ENCODE measurements at places on chromosomes 3 and 15. TPM values are rescaled to one million over a fixed set of nuclear protein-coding genes. Genes with fewer than 3 reads are reported as not detected.
A peak's percentile ranks its signal among the peaks of the same experiment; 100 is the strongest.

Gene P2RY13
- total RNA-seq: 5.8 TPM

Gene PTH1R
- 7.8 TPM for total RNA-seq

Gene BCHE
- 32.1 TPM for total RNA-seq

Gene GOLGA8S
- 0.39 TPM for total RNA-seq

Gene ALDH1A3
- total RNA-seq: 18.9 TPM

Gene RTP3
- not detected for total RNA-seq

Gene EXD1
- not detected for total RNA-seq

Gene MUC13
- 0.06 TPM for total RNA-seq

GRCh38 chr15:74202452-74203401 lies at the start of gene STRA6:
Gene STRA6 (minus strand): TSS chr15:74202787. CDS start chr15:74202267, 520 bp downstream.
- DNase-seq: no peak

DNA sequence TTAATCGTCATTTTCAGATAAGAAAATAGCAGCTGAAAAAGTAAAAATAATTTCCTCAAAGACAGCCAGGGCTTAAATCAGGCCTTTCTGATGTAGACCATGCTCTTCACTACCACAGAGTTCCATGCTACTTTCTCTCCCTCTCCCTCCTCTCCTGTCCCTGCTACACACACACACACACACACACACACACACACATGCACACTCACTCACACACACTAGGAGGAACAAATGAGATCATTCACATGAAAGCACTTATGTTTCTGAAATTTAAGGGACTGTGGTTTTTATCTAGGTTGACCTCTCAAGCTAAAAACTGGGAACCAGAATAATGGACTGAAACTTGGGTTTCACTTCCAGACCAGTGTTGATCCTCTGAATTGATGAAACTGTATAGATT lies 4.1 kb upstream of the PSMA4 start:
- DNase-seq: no peak

- peak; percentile 68 for DNase-seq
Measured at GRCh38 chr3:64047787-64048186, 24.5 kb upstream of the PSMD6 start.

GRCh38 chr15:68678746-68679145 lies 100.0 kb downstream of the CORO2B start:
- DNase-seq: no peak

- no peak for DNase-seq
Measured at GRCh38 chr3:157494581-157495281, 8.5 kb downstream of the VEPH1 start.

- DNase-seq: no peak
Measured at GRCh38 chr3:102114264-102114979, 265.1 kb downstream of the NFKBIZ start.

GRCh38 chr3:129343643-129344360 lies 65.1 kb downstream of the HMCES start:
- DNase-seq: no peak

GRCh38 chr3:37630441-37630840 lies 231.2 kb upstream of the CTDSPL start:
- DNase-seq: no peak

DNA sequence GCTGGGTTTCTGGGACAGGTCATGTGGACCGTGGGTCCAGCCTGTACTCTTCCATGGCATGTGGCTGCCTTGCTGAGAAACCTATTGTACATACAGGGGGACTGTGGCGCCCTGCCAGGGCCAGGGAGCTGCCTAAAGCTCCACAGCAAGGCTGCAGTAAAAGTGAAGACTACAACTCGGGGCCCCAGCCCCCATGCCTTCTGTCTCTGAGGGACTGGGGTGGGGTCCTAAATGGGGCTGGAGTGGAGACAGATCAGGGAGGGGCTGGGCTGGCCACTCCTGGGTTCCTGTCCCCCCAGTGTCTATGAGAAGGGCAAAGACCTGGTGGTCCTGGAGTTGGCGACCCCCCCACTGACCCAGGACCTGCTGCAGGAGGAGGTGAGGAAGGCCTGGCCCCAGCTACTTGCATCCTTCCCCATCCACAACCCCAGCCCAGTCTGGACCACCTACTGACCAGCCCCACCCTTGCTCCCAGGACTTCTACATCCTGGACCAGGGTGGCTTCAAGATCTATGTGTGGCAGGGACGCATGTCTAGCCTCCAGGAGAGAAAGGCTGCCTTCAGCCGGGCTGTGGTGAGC lies 7.3 kb downstream of the VILL start:
- no peak for DNase-seq

DNA sequence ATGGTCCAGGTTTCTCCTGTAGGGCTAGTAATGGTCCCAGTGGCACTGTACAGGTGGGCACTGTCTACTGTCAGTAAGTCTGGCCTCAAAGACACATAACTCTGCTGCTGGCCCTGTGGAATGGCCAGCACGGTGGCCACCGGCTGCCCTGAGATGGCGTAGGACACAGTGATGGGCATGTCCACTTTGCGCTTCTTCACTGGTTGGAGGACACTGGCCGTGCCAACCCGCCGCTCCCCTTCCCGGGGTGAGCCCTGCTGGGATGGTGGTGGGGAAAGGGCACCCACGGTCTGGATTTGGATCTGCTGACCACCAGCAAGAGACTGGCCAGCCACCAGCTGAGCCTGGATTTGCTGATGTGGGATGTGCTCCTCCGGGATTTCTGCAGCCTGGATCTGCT lies 28.1 kb upstream of the IMPDH2 start:
- no peak for DNase-seq

DNA sequence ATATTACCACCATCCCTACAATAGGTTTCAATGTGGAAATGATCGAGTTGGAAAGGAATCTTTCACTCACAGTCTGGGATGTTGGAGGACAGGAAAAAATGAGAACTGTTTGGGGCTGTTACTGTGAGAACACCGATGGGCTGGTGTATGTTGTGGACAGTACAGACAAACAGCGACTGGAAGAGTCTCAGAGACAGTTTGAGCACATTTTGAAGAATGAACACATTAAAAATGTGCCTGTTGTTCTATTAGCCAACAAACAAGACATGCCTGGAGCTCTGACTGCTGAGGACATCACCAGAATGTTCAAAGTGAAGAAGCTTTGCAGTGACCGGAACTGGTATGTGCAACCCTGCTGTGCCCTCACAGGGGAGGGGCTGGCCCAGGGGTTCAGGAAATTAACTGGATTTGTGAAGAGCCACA lies 510 bp downstream of the ARL14 start:
- no peak for DNase-seq

DNA sequence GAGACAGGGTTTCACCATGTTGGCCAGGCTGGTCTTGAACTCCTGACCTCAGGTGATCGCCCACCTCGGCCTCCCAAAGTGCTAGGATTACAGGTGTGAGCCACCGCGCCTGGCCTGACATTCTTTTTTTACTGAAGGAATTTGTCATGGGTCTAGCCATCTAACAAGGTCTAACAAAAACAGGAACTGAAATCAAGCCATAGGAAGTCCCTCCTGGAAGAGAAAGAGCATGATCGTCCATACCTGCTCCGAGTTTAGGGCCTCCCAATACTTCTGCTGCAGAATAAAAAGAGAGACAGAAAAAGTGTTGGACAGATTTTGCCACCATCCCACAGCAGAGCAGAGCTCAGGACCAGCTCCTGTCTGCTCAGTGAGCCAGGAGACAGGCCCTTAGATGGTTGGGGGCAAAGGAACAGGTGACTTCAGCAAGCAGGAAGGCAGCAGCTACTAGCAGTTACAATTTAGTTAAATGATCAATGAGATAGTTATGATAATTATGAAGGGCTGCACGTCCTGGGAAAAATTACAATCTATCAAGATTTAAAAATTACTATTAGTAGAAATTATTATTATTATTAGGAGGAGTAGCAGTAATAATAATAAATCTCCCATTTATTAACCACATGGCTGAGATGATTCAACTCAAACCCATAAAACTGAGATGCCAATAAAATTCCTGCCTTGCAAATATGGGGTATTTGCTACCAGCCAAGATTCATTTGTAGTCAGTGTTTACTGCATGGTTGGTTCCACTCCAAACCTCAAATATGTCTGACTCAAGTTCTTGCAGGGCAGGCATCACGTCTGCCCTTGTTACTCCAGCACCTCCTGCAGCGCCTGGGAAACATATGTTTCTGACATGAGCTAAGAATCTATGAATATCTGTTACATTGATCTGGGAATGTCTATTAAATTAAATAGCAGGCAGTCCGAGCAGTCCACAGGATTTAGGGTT lies 40.1 kb downstream of the TMEM44 start:
- DNase-seq: no peak

- no peak for DNase-seq
Measured at GRCh38 chr15:41907141-41907540, 13.3 kb upstream of the SPTBN5 start.

DNA sequence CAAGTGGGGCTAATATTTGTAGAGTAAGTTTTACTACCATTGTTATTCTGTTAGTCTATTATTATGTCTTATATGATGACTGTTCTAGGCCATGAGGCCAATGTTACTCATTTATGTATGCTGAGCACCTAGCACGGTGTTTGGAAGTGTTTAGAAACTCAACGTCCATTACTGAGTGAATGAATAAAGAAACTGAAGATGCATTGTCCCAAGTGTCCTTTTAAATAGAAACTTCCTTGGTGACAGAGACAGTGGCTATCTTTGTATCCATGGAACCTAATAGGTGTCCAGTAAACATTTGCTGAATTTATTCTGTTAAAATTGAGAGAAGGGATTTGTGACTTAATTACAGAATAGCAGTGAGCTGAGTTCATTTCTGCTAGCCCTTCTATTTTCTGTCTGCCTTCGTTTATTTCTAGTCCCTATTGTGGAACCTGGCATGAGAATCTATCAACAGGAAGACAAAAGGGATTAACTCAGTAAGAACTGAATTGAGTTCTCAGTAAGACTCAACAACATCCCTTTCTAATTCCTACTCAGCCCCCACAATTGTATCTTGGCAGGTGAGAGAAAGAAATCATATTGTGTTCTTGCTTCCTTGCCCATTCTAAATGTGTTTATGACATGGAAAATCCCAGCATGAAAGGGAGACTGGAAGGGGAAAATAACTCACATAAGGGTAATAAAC lies 246.6 kb upstream of the LRRC3B start:
- DNase-seq: peak; percentile 47

DNA sequence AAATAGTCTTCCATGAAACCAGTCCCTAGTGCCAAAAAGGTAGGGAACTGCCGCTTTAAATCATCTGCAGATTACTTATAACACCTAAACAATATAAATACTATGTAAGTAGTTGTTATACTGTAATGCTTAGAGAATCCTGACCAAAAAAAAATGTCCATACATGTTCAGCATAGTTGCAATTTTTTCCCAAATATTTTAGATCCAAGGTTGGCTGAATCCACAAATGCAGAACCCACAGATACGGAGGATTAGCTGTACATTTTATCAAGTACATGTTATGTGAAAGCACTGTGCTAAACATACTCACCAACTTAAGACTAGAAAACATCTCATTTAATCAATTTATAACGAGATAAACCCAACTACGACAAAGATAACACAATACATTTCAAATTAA lies 9.3 kb downstream of the MSL2 start:
- DNase-seq: no peak

DNA sequence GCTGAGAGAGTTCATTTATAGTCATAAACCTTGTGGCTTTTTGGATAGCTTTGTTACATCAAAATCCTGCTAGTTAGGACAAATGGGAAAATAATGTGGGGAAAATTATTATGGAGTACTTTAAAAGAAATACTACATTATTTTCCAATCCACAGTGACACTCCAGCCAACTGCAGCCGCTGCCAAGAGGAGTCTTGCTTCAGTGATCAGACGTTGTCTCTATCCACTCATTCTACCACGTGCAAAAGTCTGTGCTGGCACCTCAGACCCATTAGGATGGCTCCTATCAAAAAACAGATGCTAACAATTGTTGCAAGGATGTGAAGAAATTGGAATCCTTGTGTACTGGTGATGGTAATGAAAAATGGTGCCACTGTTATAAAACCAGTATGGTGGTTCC lies 128.6 kb upstream of the IQSEC1 start:
- no peak for DNase-seq
